ENCODE measurements at places on chromosomes 6 and 20. TPM values are rescaled to one million over a fixed set of nuclear protein-coding genes. Genes with fewer than 3 reads are reported as not detected.
A peak's percentile ranks its signal among the peaks of the same experiment; 100 is the strongest.

MICAL1 gene
- 40.8 TPM for total RNA-seq

CRISP2 gene
- total RNA-seq, result not detected

STMND1 gene
- total RNA-seq, result not detected

TPMT gene
- total RNA-seq, result 1.3 TPM

- DNase-seq, result no peak
Observed at GRCh38 chr6:74733830-74734620, 471.8 kb downstream of the COL12A1 start.

DNA sequence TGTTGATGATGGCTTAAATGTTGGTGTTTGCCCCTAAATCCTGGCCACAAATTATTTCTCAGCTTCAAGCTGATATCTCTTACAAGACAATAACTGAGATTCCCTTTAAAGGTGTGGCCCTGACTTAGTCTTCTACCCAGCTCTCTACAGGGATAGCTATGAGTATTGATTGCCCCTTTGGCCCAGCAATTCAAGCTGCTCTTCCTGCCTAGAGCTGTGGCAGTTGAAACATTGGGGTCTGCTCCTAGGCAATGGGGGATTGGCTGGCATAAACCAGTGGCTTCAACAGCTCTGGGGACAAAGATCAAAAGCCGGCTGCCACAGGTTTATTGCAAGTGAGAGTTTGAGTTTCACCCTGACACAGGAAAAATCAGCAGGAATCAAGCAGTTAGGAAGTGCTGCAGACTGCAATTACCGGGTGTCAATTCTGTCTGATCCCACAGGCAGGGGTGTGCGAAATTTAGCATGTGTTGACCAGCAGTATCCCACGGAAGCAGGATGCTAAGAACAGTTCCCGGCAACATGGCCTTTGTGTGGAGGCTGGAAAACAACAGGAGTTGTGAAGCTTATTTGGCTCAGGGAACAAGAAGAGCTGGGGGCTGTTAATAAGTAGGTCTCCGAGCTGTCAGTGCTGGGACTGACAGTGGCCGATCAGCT is 66.2 kb upstream of the IYD start:
- no peak for DNase-seq

DNA sequence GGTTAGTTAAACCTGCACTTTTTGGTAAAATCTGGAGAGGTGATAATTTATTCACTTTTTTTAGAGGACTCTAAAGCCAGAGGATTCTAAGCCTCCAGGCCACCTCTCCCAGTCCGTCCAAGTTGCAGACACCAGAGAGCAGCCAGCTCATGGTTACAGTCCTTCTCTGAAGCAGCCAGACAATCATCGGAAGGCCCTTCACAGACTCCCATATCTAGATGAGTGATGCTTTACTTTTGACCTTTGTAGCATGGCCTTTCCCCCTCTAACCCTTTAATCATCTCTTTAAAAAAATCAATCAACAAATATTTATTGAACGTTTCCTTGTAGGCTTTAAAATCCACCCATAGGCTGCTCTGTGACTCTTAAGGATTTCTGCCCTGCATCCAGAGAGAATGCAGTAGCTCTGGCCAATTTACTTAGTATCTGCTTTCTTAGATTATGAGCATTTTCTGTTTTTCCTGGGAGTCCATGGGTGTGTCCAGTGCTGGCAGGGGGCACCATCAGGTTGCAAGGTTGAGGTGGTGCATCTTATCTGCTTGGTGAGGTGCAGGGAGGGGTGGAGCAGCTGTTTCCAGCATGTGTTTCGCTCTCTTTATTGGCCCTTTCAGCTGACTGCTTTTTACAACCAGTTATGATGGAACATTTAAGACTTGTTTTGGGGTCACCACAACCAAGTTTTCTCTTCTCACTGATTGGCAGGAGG is 58.6 kb downstream of the JARID2 start:
- no peak for DNase-seq

- no peak for DNase-seq
Observed at GRCh38 chr6:85360794-85361642, 88.9 kb upstream of the NT5E start.

DNA sequence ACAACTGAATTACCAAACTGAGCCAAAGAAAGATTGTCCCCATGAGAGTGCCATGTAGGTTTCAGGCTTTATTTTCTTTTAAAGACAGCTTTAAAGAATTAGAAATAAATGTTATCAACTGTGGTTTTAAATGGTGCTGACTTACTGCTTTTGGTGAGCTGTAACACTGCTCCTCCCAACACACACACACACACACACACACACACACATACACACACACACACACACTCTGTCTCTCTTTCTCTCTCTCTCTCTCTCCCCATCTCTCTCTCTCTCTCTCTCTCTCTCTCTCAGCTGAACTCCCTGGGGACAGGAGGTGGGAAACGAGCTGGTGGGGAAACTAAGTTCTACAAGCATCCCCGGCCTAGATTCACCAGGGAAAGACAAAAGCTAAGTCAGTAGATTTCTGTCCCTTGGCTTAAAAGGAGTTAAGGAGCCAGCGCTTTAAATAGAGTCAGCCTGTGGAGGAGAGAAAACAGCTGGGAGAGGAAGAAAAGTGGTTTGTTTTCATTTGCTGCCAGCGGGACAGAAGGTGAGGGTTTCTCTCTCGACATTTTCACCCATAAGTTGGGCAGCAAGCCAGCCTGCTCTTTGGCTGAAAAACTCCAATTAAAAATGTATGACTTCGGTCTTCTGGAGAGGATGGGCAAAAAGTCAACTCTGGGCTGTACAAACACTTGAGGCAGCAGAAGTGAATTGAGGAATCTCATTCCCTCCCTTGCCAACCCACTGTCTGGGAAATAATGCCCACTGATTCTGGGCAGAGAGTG is 27.4 kb downstream of the CBLN4 start:
- DNase-seq, result no peak

DNA sequence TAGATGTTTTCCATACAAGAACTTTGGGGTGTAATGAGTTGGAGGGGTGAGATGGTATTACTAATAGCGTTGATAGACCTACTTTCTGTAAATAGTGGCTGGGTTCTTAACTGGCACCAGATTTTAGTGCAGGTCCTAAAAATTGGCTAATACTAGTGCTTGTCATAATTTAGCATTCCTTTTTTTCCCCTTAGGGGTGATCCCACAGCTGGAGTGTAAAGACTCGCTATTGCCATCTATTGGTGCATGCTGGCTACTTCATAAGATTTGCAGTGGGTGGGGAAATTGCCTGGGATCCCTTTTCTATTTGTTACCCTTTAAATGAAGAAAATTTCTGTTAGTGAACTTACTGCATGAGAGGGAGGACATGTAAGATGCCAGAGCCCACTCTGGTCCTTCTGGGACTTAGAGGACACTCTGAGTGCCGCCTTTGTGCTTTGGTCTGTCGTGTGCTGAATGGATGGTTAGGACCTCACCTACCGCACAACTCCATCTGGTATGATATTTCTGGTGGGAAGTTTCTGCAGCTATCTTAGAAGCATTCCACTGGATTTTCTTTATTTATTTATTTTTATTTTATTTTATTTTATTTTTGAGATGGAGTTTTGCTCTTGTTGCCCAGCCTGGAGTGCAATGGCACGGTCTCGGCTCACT is 195.5 kb downstream of the JARID2 start:
- DNase-seq, result no peak

- peak; percentile 71 for DNase-seq
Observed at GRCh38 chr6:40587240-40588069, at the start of gene LRFN2. TSS of gene LRFN2 (minus strand) at chr6:40587364.

GRCh38 chr6:145823328-145823944 is 8.8 kb upstream of the FBXO30 start:
- DNase-seq, result no peak

DNA sequence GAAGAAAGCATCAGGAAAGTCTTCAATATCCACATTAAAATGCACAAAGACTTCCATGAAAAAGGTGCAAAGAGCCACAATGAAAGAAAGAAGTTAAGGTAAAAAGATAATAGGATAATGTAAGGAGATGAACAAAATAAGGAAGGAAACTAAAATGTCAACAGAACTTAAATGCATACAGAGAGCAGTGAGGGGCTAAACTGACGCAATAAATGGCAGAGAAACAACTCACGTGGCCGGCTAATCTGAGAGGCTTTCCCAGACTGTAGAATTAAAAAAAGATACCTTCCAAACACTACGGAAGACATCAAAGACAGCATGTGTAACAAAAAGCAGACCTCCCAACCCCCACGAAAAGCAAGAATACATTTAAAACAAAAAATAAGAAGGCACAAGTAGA is 73.7 kb downstream of the GMDS start:
- no peak for DNase-seq
